Breast epithelium (tissue), 4 donors: ENCODE measurements at places on chromosomes 4 and X.

DNA sequence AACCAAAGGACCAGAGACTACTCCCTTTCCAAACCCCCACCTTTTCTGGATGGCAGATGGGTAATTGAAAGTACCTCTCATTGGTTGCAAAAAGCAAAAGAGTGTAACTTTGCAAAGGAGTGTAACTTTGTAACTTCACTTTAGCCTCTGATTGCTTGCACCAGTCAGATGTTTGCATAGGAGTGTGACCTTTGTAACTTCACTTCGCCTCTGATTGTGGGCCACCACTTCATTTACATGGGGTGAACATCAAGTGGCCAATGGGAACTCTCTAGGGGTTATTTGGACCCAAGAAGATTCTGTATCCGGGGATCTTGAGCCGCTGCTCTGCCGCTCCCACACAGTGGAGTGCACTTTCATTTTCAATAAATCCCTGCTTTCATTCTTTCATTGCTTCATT, 9.9 kb upstream of the SLC25A43 start:
- DNase-seq = no peak

- no peak for DNase-seq
Measured at GRCh38 chr4:82499738-82500434, 61.9 kb downstream of the TMEM150C start.

GRCh38 chr4:14257903-14258302, 630.4 kb upstream of the BOD1L1 start:
- DNase-seq = no peak

- DNase-seq = peak; percentile 71
Measured at GRCh38 chr4:128600996-128601871, 208.3 kb upstream of the JADE1 start.

- no peak for DNase-seq
Measured at GRCh38 chrX:64350521-64350920, 44.7 kb downstream of the MTMR8 start.

DNA sequence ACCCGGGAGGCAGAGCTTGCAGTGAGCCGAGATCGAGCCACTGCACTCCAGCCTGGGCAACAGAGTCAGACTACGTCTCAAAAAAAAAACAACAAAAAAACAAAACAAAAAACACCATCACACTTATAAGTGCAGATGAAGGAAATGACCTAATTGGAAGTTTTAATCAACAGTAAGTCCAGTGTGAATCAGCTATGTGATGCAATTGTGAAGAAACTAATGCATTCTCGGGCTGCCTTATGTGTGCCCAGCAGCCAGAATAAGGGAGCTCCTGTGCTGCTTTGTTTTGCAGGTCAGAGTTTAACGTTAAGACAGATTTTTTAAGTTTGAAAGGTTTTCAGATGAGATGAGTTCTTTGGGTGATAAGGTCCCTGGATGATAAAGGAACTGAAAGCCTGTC, 10.8 kb downstream of the DAPP1 start:
- no peak for DNase-seq

- no peak for DNase-seq
Measured at GRCh38 chr4:96599752-96600151, 759.9 kb downstream of the PDHA2 start.

- no peak for DNase-seq
Measured at GRCh38 chr4:177171588-177171987, 138.1 kb upstream of the NEIL3 start.

DNA sequence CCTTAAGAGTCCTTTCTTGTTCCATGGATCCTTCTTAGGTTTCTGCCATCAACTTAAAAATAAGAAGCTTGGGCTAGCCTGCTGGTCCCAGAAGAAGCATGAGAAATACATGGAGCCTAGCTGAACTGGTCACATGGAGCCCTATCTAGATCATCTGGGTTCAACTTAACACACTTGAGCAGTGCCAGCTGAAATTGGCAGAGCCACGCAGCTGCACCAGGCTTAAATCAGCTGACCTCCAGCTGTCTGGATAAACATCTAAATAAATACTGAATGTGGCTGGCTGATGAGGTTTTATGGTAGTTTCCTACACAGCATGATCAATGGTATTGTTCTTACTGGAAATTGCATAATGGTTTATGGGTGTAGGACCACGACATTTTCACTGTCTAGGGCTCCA, 598.4 kb upstream of the FAM241A start:
- no peak for DNase-seq

GRCh38 chr4:75822416-75822815, 79.8 kb downstream of the PPEF2 start:
- no peak for DNase-seq

DNA sequence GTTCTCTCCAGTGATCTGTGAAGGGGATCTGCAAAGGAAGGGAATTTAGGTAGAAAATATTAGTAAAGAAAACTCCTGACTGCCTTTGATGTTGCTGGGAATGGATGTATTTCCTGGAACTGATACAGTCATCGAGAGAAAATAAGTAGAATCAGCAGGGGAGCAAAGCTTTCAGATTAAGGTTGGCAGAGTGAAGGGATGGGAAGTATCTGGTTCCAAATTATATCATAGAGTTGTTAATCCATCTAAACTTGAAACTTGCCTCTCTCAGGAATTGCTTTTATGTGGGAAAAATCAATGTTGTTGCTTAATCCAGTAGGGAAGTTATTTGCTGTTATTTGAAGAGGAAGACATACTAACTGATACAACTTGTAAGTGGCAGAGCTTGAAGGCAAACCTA, 19.3 kb downstream of the EPHA5 start:
- no peak for DNase-seq

DNA sequence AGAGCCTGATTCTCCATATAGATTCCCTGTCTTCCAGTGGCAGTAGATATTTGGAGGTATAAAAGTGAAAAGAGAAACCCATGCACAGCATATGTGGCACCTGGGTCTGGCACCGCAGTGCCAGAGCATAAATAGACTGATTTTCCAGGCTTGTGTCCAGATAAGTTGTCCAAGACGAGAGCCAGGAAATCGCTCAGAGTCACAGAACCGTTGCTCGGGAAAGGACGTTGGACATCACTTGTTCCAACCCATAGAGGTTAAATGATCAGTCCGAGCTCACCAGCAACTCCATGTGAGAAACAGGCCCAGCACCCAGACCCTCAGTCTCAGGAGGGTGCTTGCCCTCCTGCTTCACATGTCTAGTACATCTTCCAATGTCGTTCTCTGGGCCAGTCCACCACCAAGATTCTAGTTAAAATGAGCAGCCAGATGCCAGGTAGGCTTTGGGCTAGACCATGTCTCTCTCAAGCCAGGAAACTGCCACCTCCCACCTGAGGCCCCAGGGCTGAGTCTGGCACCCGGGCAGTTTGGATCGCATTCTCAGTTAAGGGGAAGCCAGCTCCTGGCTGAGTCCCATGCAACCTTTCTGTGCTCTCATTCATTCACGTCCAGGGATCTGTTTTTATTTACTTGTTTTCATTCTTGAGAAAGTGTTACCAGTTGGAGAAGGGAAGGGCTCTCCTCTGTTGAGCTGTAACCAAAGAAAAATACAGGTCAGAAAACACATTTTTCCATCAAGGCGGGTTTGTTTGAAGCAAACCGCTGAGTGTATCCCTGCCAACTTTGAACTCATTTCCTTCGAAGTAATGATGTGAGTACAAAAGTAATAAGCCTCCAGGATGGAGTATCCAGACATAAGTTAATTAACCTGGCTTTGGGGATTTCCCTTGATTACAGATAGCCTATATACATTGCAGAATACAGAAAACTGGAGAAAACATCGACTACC, 91.7 kb downstream of the PHOX2B start:
- no peak for DNase-seq

DNA sequence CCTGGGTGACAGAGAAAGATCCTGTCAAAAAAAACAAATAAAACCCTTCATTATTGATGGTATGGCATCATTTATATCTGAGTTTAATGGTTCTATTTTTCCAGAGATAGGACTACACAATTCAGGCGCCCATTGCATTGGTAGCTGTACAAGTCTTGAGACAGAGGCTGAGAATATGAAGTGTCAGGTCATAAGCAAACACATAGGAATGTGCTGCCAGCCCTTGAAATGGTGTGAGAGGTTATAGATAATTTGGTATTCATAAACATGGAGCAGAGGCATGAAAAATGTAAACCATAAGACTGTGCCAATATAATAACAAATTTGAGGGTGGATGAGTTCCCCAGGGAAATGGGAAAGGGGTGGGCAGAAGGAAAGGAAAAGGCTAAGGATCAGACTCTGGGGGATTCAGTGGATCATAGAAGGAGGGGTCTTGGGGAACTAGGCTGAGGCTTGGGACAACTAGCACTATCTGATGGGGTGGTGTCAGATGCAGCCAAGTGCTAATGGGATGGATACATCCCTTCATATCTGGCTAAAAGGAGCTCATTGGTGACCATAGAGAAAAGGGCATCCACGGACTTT, 50.8 kb downstream of the MAOA start:
- no peak for DNase-seq

GRCh38 chr4:27397886-27398285, 537.2 kb downstream of the STIM2 start:
- DNase-seq = no peak

DNA sequence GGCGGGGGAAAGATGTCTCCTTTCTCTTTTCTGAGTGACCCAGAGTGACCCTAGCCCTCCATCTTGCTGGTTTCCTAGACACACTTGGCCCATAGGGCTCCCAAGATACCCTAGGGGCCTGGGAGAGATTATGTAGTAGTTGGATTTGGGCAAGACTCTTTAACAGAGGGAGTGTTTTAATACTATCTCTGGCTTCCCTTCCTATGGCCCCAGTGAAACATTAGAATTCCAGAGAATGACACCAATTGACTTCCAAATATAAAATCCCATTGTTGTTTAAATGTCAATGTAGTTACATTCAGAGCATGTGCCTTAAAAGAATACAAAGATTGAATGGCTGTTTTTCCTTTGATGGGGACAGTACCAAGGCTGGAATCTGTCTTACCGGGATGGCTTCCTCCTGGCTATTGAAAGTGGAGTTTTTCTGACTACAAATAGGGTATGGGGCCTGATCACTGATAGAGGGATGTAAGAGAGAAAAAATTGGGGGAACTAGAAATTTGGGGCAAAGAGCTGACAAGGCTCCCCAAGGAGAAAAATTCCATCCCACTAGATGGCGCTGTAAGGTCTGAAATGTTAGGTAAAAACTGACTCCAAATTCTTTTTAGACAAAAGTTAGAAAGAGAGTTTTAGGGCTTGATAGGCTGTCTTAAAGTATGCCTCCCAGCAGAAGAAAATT, 10.7 kb downstream of the TENT5D start:
- no peak for DNase-seq

DNA sequence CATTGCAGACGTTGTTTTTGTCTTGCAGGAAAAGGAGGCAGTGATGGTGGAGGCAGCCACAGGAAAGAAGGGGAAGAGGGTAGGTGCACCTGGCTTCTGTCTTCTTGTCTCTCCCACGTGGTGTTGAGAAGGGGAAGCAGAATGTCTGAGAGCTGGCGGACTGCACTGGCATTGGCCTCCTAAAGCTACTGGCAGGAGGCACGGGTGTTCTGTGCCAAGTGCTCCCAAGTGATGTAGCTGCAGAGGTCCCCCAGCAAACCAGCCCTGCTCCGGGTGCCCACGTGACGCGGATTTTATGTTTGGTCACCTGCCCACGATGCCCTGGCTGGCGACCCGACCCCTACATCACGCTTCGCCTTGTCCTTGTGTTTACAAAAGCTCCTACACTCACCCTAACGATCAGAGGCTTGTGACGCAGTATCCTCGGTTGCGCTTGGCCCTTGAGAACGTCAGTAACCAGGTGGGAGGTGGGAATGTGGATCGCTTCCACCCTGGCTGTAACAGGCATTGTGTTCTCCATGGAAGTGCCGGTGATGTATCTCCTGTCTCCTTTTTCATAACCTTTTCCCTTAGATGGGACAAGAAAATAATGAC, 28.5 kb upstream of the XG start:
- no peak for DNase-seq

DNA sequence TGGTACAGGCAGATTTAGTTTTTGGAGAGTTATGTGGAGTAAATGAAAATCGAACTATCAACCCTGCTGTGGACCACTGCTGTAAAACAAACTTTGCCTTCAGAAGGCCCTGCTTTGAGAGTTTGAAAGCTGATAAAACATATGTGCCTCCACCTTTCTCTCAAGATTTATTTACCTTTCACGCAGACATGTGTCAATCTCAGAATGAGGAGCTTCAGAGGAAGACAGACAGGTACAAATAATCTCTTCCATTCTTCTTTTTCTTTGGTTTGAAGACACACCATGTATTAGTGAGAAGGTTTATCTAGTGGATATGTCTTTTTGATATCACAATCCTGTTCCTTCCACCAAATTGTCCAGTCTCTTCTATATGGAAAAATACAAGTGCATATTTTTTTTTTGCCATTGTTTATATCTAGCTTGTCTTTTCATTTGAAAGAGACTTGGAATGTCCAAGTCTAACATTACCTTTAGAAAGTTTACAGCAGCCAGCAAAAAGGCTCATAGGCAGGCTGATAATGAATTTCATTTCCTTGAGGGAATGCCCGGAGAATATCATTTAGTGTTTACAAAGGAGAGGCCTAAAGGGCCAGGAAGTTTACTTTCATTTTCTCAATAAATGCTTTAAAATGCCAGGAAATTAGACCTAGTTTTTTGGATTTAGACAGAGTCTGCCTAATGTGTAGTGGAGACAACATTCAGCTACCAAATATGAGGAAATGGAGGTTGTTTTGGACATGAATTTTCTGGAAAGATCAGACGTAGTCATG, 18.6 kb downstream of the AFM start:
- DNase-seq = no peak

- no peak for DNase-seq
Measured at GRCh38 chr4:19947349-19947748, 304.4 kb upstream of the SLIT2 start.

- DNase-seq = no peak
Measured at GRCh38 chr4:15042529-15043167, 40.4 kb downstream of the CPEB2 start.

DNA sequence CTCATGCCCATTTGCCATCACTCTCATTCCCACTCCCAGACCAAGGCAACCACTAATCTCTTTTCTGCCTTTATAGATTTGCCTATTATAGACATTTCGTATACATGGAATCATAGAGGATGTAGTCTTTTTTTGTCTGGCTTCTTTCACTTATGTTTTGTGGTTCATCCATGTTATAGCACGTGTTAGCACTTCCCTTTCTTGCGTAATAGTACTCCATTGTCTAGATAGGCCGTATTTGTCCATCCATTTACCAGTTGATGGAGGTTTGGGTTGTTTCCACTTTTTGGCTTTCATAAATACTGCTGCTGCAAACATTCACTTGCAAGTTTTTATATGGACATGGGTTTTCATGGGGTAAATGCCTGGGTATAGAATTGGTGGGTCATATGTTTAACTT, 48.4 kb downstream of the KIF4A start:
- DNase-seq = no peak

GRCh38 chrX:69996113-69996468, 53.6 kb downstream of the AWAT2 start:
- DNase-seq = no peak

DNA sequence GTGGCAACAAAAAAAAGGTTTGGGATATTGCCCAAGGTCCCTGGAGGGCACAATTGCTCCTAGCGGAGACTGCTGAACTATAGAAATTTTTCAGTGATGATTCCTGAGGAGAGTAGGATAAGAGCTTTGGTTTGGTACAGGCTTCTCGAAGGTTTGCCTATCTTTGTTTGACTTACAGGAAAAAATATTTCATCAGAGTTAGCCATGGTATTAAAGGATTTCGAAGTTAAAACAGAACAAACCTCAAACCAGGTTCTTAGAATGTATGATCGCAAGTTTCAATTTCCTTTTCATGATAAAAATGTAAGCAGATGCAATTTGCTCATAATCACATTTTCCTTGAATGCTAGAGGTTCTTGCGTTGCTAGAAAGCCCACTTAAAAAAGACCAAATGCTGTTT, 1.7 kb downstream of the EGFL6 start:
- no peak for DNase-seq
